ENCODE measurements at places on chromosomes 6 and 20.

DNA sequence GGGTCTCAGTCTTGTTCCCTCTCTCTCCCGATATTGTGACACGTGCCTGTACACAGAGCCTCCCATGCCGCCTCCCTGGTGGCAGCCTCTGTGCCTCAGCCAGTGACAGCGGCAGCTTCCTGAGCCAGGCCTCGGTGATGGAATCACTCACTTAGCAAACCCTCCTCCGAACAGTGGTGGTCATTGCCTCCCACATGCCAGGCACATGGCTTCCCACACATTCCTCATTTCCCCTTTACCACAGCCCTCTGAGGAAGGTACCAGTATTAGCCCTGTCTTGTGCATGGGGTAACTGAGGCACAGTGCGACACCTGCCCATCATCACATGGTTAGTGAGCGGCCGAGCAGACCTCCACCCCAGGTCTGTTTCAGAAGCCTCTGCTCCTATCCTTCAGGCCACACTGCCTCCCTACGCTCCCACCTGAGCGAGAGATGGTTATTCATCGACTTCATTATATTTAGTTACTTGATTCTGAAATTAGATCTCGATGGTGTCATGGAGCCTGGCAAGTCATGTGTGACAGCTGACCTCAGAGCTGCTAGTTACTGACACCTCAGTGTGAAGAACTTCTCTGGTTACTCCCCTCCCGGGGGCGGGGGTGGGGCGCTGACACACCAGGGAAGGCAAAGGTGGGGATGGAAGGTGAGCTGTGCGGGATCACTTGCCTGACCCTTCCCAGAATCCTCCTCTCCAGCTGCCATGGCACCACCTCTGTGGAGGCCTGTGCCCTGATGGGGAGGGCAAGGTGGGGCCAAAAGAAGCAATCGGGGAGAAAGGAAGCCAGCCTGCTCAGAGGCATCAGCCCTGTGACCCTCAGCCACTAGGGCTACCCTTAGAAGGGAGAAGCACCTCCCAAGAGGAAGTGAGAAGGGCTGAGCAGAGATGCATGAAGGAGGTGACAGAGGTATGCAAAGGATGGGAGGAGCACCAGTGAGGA is 17.9 kb downstream of the MDGA1 start:
- no peak for DNase-seq

DNA sequence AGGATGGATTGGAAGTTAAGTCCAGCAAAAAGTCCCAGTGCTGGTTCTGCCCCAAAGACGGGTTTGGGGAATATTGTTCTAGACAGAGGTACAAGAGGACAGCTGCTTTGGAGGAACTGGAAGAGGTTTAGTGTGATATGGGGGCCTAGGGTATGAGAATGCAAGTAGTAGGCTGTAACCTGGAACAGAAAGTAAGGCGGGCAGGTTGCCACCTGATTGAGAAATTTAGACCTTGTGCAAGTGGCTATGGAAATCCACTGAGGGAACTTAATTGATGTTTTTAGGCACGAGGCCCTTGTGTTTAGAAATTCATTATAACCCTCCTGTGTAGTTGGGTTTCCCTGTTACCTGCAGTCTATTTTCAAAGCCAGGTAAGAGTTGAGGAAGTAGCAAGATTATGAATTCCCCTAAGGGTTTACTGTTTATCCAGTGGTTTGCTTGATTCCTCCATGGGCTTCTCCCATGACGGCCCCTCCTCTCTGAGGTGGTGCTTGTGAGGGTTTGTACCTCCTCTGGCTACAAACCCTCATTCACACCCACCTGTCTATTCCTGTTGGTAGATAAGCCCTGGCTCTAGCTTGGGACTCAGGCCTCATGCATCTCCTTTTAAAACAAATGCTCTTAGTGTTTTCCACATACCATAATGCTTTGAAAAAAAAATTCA is 42.0 kb upstream of the BCAS1 start:
- no peak for DNase-seq

- DNase-seq, result no peak
Observed at GRCh38 chr6:12208190-12208589, 82.0 kb upstream of the EDN1 start.

DNA sequence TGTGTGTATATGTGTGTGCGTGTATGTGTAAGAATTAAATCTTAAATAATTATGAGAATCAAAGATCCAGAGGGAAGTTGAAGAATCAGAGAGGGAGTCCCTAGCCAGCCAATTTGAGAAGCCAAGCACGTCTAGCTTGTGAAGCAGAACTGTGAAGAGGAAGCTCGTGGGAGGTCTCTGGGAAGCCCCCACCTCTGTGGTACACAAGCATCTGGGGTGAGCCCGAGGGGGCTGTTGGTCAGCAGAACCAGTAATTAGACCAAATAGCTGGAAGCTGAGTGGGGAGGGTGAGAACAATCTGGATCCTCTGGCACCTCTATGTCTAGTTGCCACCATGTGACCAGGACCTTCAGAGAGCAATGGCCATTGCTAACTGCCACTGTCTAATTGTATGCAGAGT is 310.0 kb upstream of the PRND start:
- DNase-seq, result no peak

DNA sequence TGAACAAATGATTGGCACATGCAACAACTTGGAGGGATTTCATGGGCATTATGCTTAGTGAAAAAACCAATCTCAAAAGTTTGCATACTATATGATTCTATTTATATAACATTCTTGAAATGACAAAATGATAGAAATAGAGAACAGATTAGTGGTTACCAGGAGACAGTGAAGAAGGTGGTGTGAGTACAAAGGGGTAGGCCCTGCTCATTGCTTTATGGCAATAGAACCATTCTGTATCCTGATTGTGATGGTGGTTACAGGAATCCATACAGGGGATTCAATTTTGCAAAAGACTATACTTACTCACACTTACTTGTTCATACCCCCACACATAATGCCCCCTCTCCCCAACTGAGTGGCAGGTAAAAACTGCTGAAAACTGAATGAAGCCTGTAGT is 30.2 kb upstream of the LAMA4 start:
- no peak for DNase-seq

- no peak for DNase-seq
Observed at GRCh38 chr20:42190084-42190483, 571.9 kb upstream of the CHD6 start.

DNA sequence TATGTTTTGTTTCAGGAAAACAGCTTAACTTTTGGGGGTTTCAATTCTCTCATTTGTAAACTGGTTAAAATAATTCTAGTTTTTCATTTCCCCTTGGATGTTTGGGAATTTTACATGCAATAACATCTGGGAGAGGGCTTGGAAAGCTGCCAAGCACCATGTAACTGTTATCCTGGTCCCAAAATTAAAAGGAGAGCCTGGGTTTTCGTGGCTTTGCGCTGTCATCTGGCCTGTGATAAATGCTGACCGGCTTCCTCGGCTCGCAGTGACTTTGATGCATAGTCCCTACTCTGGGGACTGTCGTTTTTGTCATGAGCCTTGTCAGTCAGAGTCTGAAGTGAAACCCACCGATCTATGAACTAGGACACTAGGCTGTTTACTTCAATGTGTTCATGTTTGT is 12.2 kb downstream of the SLC35F1 start:
- no peak for DNase-seq

DNA sequence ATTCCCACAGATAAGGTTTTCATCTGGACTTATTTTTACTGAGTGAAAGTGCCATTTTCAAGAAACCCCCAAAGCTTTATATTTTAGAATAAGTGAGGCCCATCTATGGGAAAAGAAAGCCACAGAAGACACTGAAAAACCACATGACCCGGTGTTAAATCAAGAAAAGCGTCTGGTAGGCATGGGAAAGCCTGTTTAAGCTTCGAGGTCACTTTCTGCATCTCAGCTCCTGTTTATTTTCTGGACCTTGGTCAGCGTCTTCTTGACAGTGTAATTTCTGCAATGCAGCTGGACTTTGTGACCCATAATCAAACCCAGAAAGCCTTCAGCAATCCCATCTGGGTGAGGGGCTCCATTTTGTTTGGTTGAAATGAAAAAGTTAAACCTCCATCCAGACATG is 59.6 kb upstream of the NEDD9 start:
- DNase-seq, result no peak

DNA sequence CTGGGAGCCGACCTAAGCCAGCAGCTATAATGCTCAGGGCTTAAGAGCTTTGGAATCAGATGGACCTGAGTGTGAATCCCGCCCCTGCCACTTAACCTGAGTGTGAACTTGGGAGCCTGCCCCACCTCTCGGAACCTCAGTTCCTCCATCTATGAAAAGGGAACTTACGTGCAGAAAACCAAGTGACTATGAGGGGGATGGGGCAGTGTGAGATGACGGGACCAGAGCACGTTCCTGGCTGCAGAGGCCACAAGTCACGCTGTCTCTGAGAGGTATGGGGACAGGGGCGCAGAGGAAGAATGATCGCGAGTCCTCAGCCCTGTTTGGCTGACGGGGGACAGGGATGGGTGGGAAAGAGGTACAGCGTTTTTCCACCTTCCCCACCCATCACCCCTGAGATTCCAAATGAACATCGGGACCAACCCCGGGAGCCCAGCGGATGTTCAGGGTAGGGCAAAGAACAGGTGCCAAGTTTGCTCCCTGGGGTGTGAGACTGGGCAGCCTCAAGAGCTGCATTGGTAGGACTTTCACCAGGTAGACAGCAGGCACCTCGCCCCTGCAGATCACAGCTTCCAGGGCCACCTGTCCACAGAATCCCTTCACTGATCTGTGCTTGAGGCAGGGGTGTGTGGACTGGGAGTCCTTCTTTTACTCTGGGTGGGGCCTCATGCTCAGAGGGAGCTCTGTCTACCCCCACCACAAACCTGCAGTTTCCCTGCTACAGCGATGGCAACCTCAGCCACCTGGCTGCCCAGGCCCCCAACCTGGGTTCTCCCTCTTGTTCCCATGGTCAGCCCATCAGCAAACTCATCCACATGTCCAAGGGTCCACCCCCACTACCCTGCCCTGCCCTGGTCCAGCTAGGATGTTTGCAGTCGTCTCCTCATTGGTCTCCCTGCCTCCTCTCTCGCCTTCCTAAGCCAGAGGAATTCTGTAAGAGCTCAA is 85.8 kb downstream of the CEBPB start:
- no peak for DNase-seq

DNA sequence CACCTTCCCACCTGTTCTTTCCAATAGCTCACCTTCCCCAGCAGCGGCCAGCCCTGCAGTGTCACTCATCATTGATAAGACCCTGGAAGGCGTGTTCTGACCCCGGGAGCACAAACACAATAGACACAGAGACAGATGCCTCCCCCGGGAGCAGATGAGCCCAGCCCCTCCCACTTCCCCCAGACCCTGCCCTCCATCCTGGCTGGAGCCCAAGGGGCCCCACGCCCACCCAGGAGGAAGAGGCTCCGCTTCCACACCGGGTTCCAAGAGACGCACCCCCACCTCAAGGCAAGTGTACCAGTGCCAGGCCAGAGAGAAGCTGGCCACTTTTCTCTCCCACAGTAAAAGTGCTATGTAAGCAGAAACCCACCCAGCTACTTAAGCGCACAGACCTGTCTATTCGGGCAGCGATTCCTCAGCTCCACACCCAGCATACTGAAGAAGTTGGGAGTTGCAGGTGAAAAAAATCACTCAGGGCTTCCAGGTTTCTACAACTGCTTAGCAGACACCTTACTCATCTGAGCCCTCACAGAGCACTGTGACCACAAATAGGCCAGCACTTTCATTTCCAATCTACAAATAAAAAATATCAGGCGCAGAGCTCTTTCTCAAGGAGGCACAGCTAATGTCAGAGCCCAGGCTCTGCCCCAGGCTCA is 93.4 kb upstream of the NXT1 start:
- DNase-seq, result no peak

DNA sequence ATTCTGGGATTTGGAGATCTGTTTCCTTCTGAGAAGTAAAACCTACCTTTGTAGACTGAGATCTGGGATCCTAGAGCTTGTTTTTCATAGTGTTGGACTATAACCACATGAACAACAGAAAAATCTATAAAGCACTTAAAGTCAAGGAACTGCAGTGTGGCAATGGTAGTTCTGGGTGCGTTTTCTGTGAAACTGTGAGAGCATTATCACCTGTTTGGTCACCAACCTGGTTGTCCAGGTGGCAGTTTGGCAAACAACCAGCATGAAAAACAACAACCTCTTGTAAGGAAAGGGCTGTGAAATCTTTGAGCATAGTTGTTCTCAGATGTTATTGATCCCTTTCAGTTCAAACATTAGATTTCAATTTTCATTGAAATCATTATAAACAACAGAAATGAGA is 215.8 kb upstream of the CITED2 start:
- no peak for DNase-seq

GRCh38 chr6:25175681-25176080 is 103.5 kb upstream of the CARMIL1 start:
- no peak for DNase-seq

- no peak for DNase-seq
Observed at GRCh38 chr20:57618091-57618763, 2.0 kb downstream of the ZBP1 start.

DNA sequence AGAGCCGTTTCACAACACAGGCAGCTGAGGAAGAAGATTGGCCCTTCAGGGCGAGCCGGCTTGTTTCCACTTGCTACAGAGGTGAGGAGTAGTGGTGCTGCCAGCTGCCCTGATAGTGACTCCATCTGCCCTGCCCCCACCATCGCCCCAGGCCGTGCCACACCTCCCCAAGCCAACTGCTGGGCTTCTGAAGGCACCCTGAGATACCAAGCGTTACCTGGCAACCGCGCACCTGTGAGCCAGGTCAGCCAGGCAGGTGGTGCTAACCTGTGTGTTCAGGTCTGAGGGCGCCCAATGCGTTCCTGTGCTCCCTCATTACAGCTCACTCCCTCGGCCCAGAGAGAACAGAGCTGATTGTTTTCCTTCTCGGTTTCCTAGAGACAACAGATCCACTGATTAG is 299.1 kb upstream of the ID4 start:
- no peak for DNase-seq

DNA sequence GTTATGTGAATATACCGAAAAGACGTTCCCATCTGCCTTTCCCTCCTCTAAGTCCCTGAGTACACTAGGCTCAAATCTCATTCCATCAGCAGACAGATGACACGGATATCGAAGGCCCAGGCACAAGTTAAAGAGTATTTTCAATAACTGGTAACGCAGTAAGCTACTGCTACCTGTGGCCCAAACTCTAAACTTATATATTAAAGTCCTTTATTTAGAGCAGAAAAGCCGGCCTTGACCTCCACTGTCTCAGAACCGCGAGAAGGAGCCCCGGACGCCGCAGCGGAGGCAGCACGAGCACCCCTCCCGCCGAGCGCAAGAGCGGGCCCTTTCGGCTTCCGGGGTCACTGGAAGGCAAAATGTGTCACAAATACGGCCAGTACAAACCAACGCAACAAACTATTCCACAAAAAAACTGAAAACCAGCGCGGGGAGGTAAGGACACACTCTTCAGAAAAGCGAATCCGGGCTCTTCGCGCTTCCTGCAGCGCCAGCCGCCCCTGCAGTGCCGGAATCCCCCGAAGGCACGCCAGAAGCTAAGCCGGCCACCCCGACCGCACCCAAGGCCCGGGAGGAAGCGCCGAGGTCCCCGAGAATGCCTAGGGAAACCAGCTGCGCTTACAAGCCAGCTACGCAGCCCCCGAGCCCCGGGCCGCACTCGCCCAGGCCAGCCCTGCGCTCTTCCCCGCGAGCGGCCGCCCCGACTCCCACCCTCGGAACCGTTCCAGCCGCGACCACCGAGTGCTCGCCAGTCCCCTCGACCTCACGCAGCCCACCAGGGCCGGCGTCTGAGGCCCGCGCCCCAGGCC is 681 bp downstream of the DIDO1 start:
- DNase-seq, result no peak

GRCh38 chr6:147589739-147590250 is 81.3 kb downstream of the SAMD5 start:
- DNase-seq, result no peak

Data from activated CD4-positive, CD25-positive, alpha-beta regulatory T cell treated with anti-CD3 and anti-CD28 coated beads, Interleukin-2, amount 50 U/mL, for 16 hours (primary cell).